NCI-H1417 (cell line): ENCODE measurements at places on chromosomes 7 and 10.

DNA sequence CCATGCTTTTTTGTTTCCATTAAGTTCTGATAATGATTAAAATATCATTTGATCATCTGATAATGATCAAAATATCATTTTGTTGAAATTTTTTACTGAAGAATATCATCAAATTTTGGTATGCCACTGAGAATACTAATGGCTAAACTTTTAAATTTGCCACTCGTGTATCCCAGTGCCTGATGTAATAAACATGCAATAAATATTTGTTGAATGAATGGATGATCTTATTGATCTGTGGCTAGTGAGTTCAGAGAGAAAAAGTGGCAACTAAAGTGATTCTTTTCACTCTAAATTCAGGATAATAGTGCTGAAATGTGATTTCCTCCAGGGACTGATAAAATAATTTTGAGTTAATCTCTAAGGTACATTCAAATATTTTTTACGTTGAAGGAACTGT, 159.3 kb upstream of the WNT16 start:
- DNase-seq = no peak

- DNase-seq = no peak
Measured at GRCh38 chr10:121099592-121099991, 248.4 kb downstream of the WDR11 start.

DNA sequence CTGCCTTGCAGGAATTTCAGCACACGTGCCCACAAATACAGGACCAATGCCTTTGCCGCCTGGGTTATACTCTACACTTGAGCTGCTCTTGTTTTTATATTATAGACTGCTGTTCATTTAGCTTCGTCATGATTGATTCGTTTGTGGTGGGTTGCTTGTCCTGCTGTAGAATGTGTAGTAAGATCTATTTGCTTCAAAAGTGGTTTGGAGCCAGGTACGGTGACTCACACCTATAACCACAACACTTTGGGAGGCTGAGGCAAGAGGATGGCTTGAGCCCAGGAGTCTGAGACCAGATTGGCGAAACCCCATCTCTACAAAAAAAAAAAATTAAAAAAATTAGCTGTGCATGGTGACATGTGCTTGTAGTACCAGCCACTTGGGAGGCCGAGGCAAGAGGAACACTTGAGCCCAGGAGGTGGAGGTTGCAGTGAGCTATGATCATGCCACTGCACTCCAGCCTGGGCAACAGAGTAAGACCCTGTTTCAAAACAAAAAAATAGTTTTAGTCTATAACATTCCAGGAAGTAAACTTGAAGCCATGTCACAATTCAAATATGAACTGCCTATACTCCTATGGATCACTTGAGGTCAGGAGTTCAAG, 9.0 kb upstream of the RHBDD2 start:
- DNase-seq = no peak

DNA sequence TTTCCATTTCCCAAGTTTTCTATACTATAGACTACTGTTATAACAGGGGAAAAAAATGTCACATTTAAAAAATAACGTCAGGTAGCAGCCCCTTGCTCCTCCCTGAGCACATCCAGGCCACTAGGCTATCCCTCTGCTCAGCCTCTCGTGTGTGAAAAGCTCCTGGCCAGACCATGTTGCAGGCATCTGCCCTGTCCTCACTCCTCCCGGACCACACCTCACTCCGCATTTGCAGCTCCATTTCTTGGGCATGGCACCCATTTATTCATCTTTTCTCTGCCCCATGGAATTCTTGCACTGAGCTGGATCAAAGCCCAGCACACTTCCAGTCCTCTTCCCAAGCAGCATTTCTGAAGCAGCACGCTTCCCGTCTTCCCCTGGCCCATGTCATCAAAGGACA, 1.4 kb upstream of the GDF2 start:
- no peak for DNase-seq

DNA sequence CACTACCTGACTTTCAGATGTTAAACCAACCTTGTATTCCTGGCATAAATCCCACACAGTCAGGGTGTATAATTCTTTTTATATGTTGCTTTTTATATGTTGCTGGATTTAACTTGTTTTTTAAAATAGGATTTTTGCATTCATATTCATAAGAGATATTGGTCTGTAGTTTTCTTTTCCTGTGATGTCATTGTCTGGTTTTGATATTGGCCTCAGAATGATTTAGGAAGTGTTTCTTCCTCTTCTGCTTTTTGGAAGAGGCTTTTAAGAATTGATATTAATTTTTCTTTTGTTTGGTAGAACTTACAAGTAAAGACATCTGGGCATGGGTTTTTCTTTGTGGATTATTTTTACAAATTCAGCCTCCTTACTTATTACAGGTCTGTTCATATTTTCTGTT, 93.1 kb downstream of the CARD11 start:
- DNase-seq = no peak

DNA sequence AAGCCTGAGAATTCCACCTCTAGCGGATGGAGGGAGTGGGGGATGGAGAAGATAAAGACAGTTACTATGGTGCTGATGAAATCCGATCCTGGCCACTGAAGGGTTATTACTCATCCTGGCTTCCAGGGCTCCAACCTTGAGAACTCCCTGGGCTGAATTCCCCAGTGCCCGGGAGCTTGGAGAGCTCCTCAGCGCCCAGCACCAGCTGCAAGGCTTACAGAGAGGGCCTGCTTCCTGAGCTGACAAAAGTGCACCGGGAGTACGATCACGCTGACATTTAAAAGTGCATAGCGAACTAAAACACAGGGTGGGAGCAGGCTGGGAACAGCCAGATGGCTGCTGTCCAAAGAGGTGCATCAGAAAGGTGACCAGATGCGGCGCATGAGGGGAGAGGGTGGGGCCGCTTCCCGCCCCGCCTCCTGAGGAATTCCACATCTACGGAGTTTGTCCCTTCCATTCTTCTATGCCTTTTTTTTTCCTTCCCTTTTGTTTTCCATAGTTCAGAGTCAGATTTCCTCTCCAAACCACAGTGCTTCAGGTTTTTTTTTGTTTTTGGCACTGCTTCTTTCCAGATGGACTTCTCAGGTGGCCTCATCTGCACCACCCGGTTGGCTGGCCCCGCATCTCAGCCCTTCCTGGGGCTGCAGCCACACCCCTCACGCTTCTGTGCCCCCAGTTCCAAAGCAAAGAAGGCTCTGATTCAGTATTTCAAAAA, 62.4 kb upstream of the MKRN1 start:
- DNase-seq = peak; percentile 84

- DNase-seq = no peak
Measured at GRCh38 chr7:22386865-22387264, 29.9 kb upstream of the RAPGEF5 start.

DNA sequence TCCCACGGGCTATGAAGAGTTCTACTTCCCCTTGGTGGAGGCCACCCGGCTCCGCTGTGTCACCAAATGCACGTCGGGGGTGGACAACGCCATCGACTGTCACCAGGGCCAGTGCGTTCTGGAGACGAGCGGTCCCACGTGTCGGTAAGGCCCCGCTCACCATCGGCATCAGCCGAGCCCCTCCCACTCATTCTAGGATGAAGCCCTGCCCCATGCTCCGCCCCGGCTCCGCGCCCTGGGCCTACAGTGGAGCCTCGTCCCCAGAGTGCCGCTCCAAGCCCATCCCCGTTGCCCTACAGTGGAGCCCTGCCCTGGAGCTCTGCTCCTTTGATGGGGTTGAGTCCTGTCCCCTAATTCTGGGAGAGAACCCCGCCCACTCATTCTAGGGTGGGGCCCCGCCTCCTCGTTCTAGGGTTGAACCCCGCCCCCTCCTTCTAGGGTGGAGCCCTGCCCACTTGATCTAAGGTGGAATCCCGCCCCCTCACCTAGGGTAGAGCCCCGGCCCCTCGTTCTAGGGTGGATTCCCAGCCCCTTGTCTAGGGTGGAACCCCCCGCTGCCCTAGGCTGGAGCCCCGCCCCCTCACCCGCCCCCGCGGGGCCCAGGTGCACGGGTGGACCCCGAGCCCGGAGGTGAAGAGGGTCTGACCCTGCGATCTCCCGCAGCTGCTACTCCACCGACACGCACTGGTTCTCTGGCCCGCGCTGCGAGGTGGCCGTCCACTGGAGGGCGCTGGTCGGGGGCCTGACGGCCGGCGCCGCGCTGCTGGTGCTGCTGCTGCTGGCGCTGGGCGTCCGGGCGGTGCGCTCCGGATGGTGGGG, 3.4 kb upstream of the MUC12 start:
- DNase-seq = no peak

DNA sequence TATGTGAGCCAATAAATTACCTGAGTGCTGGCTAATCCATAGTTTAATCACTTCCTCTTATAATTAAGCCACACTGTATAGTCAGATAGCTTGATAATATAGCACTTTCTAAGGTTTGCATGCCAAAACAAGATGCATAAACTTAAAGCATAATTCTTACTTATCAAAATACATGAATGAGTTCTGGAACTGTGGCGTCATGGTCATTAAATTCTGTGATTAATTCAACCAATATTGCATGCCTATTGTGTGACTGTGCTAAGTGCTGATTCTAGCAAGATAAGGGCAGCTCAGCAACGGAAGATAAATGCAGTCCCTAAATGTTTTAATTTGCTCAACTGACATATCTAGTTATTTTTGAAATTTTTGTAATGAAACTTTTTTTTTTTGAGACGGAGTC, 29.7 kb downstream of the HOXA1 start:
- DNase-seq = no peak

- no peak for DNase-seq
Measured at GRCh38 chr7:3558400-3558799, 257.3 kb downstream of the SDK1 start.

GRCh38 chr10:57849691-57850357, 417.9 kb downstream of the IPMK start:
- peak; percentile 60 for DNase-seq

GRCh38 chr10:13074563-13075451, 25.2 kb upstream of the OPTN start:
- DNase-seq = peak; percentile 55

DNA sequence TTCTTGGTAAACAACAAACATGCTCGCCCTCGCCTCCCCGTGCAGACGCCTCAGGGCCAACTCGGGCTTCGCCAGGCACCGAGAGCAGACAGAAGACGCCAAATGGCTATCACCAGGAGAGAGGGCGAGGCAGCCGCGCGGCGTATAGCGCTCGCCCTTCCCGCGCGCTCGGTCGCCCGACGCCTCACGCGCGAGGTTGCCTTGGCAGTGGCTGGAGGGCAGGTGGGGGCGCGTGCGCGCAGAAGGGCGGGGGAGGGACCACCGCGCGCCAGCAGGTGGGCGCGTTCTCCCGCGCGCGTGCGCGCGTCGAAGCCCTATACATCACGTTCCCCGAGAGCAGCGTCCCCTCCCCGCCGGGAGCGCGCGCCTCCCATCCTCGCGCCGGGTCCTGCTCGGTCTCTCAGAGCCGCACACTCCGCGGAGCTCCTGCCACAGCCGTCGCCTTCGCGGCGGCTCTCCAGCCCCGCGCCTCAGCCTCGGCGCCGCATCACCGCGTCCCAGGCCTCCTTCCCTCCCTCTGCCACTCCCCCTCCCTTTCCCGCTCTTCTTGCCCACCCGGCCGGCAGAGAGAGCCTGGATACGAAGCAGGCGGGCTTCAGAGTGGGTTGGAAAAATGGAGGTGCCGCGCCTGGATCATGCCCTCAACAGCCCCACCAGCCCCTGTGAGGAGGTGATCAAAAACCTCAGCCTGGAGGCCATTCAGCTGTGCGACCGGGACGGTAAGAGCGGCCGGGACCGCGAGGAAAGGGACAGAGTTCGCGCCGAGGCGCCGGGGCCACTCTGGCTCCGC, at the start of gene PHYHIPL:
Gene PHYHIPL (plus strand): TSS at position 403 of the 790 bp plus-strand sequence. CDS start 211 bp downstream, at position 614.
- DNase-seq = peak; percentile 86

- no peak for DNase-seq
Measured at GRCh38 chr7:37028909-37029440, 304.7 kb upstream of the AOAH start.
